Muscle of leg (tissue), 16 donors: ENCODE measurements at places on chromosomes 3 and 15. TPM values are rescaled to one million over a fixed set of nuclear protein-coding genes. Genes with fewer than 3 reads are reported as not detected.
A peak's percentile ranks its signal among the peaks of the same experiment; 100 is the strongest.

The LRRN1 gene
- total RNA-seq, result 26.6 TPM

The CCR4 gene
- total RNA-seq, result 0.04 TPM

- no peak overlapping the region for H3K27ac ChIP-seq
- no peak for DNase-seq
- H3K27me3 ChIP-seq, result no peaks in the 10 kb centered on the region
- no peaks in the 10 kb centered on the region for H3K36me3 ChIP-seq
Observed at GRCh38 chr15:70863450-70864218, 9.7 kb upstream of the LARP6 start.

DNA sequence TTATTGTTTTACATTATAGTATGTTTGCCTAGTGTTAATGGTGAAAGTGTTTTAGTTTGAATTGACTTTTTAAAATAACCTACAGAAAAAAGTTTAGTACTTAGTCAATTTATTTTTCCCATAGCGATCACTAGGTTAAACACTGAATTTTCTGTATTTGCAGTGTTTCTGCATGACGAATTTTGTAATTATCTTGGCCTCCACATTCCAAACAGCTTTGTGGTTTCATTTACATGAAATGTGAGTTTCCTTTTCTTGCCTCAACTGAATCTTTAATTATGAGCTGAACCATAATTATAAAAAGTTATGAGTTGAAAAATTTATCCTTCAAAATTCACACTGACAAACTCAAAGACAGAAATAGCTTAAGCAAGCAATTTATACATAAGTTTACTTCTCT, 235.5 kb downstream of the CTNNB1 start:
- H3K4me1 ChIP-seq, result no peaks in the 10 kb centered on the region
- H3K36me3 ChIP-seq, result no peaks in the 10 kb centered on the region
- no peak overlapping the region for H3K27ac ChIP-seq
- DNase-seq, result no peak
- H3K4me3 ChIP-seq, result no peak overlapping the region

DNA sequence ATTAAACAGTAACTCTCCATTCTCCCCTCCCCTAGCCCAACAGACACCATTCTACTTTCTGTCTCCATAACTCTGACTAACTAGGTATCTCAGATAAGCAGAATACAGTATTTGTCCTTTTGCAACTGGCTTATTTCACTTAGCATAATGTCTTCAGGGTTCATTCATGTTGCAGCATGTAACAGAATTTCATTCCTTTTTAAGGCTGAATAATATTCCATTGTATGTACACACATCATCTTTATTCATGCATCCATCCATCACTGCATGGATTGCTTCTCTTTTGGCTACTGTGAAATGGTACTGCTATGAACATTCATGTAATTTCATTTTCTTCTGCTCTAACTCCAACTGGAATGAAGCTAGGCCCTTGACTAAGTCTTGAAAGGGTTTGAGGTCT, 2.0 kb upstream of the PTPN23 start:
- no peak overlapping the region for H3K4me3 ChIP-seq
- no peaks in the 10 kb centered on the region for H3K36me3 ChIP-seq
- no peak for DNase-seq
- no peaks in the 10 kb centered on the region for H3K27me3 ChIP-seq
- H3K27ac ChIP-seq, result no peak overlapping the region

The FBXW12 gene
- 0.09 TPM for total RNA-seq

The ALS2CL gene
- 5.1 TPM for total RNA-seq

- no peak overlapping the region for H3K4me3 ChIP-seq
- H3K36me3 ChIP-seq, result no peaks in the 10 kb centered on the region
- H3K27ac ChIP-seq, result no peak overlapping the region
- H3K27me3 ChIP-seq, result no peaks in the 10 kb centered on the region
- H3K4me1 ChIP-seq, result peaks cover 22% of the 10 kb centered on the region
Observed at GRCh38 chr15:33030315-33030714, 164.2 kb downstream of the FMN1 start.

The KBTBD12 gene
- 18.2 TPM for total RNA-seq

The SPATA12 gene
- total RNA-seq, result 0.04 TPM

The CKMT1A gene
- not detected for total RNA-seq

DNA sequence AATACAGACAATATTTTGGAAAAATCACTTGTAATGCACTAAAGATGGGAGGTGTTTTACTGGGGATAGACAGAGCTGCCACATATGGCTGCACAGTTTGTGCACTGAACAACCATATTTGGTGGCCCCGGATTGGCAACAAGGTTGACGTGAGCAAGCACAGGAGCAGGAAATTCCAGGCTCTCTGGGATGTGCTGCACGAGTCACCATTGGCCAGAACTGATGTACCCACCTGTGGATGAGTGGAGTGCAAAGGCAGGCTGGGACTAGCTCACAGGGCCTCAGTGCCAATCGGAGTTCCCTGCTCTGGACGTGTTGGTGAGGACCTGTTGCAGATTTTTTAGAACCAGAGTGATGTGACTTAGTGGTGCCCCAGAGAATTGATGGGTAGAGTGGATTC, 42.0 kb upstream of the SCAANT1 start:
- no peak for DNase-seq
- no peaks in the 10 kb centered on the region for H3K4me1 ChIP-seq
- H3K4me3 ChIP-seq, result no peak overlapping the region
- peaks cover 11% of the 10 kb centered on the region for H3K36me3 ChIP-seq
- no peaks in the 10 kb centered on the region for H3K27me3 ChIP-seq
- no peak overlapping the region for H3K27ac ChIP-seq

DNA sequence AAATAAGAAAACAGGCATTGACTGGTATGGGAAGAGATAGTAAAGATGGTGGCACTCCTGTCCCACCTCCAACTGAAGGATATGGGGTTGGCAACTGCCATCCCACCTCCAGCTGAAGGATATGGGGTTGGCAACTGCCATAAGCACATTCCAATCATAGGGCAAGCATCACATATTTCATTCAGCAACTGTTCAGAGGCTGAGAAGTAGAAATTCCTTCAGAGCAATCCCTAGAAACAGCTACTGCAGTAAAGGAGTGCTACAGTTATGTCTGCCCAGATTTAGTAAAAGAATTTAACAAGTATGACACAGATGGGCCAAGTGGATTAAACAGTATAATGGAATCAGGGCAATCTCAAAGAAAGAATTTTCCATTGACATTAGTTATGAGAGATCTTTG, 156.8 kb downstream of the IMPG2 start:
- no peak overlapping the region for H3K27ac ChIP-seq
- no peaks in the 10 kb centered on the region for H3K27me3 ChIP-seq
- no peaks in the 10 kb centered on the region for H3K4me1 ChIP-seq
- DNase-seq, result no peak

DNA sequence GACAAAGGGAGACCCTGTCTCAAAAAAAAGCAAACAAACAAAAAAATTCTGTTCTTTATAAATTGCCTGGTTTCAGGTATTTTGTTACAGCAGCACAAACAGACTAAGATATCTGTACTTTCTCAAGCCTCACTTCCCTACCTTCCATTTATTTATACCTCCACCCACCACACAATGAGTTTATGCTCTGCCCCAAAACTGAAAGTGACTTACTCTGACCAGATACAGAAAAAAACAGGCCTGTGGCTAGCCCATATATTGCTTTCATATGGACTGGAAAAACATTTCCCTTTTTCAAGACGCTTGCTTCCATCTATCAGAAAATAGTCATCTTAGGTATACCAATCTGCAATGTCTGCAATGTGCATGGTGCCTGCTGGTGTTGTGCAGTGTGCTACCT, 8.7 kb upstream of the GPD1L start:
- H3K27ac ChIP-seq, result no peak overlapping the region
- H3K36me3 ChIP-seq, result no peaks in the 10 kb centered on the region
- H3K27me3 ChIP-seq, result no peaks in the 10 kb centered on the region
- no peak for DNase-seq
- no peaks in the 10 kb centered on the region for H3K4me1 ChIP-seq
- no peak overlapping the region for H3K4me3 ChIP-seq

The MED12L gene
- 11.7 TPM for total RNA-seq

- H3K4me3 ChIP-seq, result no peak overlapping the region
Observed at GRCh38 chr3:197953881-197954280, 3.9 kb downstream of the RPL35A start.

The ATP2C1 gene
- 46.5 TPM for total RNA-seq

The ADAMTS9 gene
- 97.4 TPM for total RNA-seq

The CTDSPL2 gene
- 68.8 TPM for total RNA-seq

DNA sequence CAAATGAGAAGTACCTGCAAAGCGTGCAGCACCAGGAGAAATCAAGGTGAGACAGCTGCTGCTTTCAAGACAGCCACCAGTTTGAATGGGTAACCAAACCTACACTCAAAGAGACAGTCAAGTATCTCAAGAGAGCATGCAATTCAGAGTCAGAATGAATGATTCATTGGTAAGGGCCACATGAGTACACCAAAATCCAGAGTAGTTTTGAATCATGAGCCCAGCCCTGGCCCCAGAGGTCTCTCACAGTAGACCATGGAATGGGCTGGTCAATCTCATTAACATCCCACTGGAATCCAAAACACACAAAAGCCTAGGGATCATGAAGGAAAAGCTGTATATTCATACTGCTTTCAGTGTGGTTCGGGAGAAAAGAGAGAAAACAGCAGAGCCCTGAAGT, 242.8 kb downstream of the TBL1XR1 start:
- peaks cover 11% of the 10 kb centered on the region for H3K4me1 ChIP-seq
- H3K27ac ChIP-seq, result no peak overlapping the region
- H3K27me3 ChIP-seq, result no peaks in the 10 kb centered on the region
- H3K4me3 ChIP-seq, result no peak overlapping the region
- no peaks in the 10 kb centered on the region for H3K36me3 ChIP-seq
- no peak for DNase-seq

The ONECUT1 gene
- not detected for total RNA-seq

The CSK gene
- 13.5 TPM for total RNA-seq

DNA sequence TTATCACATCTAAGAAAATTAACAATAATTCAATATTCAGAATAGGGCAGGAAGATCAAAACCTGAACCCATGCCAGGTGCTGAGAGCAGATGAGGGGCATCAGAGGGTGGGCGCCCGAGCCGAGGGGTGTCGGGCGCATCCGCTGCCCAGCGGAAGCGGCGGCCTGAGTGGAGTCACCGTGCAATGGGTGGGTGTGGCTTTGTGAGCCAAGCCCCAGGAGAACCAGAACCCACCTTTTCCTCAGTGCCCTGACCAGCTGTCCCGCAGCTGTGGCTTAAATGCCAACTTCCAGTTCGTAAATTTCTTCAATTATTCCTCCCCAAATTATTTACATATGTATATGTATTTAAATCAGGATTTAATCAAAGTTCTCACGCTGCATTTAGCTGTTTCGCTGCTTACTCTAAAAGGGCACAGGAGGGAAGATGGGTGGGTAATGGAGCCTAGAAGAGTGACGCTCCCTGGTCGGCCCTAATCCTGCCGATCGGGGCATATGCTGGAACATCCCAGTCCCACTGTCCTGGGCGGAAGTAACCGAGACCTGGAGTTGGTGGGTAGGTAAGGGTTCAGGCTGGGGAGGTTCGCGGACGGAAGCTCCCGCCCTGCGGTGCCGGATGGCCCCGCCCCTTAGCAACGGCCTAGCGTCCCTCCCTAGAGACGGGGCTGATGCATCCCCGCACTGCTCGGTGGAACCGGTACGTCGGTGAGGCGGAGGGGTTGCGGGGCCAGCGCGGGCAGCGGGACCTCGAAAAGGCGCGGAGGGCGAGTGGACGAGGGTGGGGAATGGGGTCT, 1.3 kb downstream of the DNAH1 start:
- peak overlapping the region; percentile 38 for H3K4me3 ChIP-seq
- peaks cover 11% of the 10 kb centered on the region for H3K27me3 ChIP-seq
- H3K4me1 ChIP-seq, result peaks cover 24% of the 10 kb centered on the region
- DNase-seq, result peak; percentile 57

GRCh38 chr15:57782731-57783130, 76.2 kb downstream of the POLR2M start:
- H3K27me3 ChIP-seq, result no peaks in the 10 kb centered on the region
- H3K27ac ChIP-seq, result no peak overlapping the region
- DNase-seq, result no peak
- H3K4me1 ChIP-seq, result peaks cover 13% of the 10 kb centered on the region
- H3K4me3 ChIP-seq, result no peak overlapping the region

The ZCWPW2 gene
- 1.3 TPM for total RNA-seq

GRCh38 chr15:37586011-37586583, 348.3 kb upstream of the TMCO5A start:
- no peaks in the 10 kb centered on the region for H3K36me3 ChIP-seq
- no peak for DNase-seq
- H3K4me3 ChIP-seq, result no peak overlapping the region
- H3K27me3 ChIP-seq, result no peaks in the 10 kb centered on the region

DNA sequence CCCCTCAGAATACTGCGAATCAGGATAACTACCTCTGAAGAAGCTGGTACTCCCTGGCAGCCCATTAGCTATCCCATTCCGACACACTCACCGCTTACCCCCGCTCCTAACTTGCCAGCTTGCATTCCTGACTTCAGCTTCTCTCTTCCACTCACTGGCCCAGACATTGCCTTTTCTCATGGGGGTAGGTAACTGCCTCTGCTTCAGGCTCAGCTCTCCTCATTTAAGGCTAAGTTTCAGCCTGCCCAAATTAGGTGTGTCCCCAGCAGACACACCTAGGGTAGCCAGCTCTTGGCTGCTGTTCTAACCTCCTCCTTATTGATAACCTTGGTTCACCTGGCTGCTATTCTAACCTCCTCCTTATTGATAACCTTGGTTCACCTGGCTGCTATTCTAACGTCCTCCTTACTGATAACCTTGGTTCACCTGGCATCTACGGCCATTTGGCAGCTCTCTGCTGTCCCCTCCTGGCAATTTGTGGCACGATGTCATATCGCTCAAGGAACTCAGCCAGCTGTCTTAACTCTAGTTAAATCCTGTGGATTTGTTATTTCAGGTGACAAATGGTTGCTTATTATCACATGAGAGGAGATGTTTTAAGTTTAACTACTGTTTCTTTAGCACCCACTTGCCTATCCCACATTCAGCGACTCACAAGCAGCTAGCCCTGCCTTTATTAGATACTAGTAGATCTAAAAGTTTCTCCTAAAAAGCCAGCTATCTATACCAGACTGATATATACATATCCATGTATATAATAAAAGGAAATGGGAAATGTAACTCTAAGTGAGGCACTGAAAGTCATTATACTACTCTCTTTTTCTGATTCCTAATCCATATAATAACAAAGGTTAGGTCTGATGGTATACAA, 106.5 kb upstream of the ACP3 start:
- H3K36me3 ChIP-seq, result no peaks in the 10 kb centered on the region
- DNase-seq, result no peak
- H3K4me1 ChIP-seq, result no peaks in the 10 kb centered on the region
- no peaks in the 10 kb centered on the region for H3K27me3 ChIP-seq

The SLC12A1 gene
- not detected for total RNA-seq

The SV2B gene
- 3.1 TPM for total RNA-seq

GRCh38 chr3:47855461-47856383, 52.8 kb downstream of the DHX30 start:
- H3K4me1 ChIP-seq, result peaks cover 9% of the 10 kb centered on the region
- H3K27me3 ChIP-seq, result no peaks in the 10 kb centered on the region
- no peak for DNase-seq
- peaks cover 87% of the 10 kb centered on the region for H3K36me3 ChIP-seq
- H3K4me3 ChIP-seq, result no peak overlapping the region

GRCh38 chr3:37590328-37591079, 271.2 kb upstream of the CTDSPL start:
- DNase-seq, result peak; percentile 62
- H3K4me3 ChIP-seq, result no peak overlapping the region
- H3K36me3 ChIP-seq, result no peaks in the 10 kb centered on the region
- H3K4me1 ChIP-seq, result peaks cover 26% of the 10 kb centered on the region
- H3K27ac ChIP-seq, result peak overlapping the region; percentile 89
- no peaks in the 10 kb centered on the region for H3K27me3 ChIP-seq

The RHCG gene
- not detected for total RNA-seq

The TNNC1 gene
- total RNA-seq, result 608 TPM

The ACKR2 gene
- total RNA-seq, result 0.53 TPM

GRCh38 chr3:184816614-184817013, 4.6 kb downstream of the VPS8 start:
- H3K4me3 ChIP-seq, result no peak overlapping the region
- H3K36me3 ChIP-seq, result no peaks in the 10 kb centered on the region
- H3K27me3 ChIP-seq, result no peaks in the 10 kb centered on the region
